ENCODE measurements at places on chromosomes 5 and 9.
A peak's percentile ranks its signal among the peaks of the same experiment; 100 is the strongest.

- no peak for DNase-seq
These were observed 110.7 kb upstream of the IL12B start for GRCh38 chr5:159440968-159441367.

DNA sequence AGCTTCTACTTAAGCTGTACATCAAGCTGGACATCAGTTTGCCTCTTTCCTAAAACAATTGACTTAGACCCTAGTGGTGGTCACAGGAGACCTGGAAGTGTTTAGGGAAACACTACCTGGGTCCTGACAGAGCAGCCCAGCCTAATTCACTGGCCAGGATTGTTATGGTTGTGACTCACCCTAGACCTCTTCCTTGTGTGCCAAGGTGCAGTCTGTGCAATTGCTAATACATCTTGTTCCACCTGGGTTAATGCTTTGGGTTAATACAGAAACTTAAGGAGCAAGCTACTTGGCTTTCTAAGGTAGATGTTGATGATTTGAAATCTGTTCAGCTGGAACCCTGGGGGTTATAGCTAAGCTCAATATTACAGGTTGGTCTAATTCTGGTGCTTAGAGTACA lies 48.7 kb upstream of the SLC46A2 start:
- no peak for DNase-seq

DNA sequence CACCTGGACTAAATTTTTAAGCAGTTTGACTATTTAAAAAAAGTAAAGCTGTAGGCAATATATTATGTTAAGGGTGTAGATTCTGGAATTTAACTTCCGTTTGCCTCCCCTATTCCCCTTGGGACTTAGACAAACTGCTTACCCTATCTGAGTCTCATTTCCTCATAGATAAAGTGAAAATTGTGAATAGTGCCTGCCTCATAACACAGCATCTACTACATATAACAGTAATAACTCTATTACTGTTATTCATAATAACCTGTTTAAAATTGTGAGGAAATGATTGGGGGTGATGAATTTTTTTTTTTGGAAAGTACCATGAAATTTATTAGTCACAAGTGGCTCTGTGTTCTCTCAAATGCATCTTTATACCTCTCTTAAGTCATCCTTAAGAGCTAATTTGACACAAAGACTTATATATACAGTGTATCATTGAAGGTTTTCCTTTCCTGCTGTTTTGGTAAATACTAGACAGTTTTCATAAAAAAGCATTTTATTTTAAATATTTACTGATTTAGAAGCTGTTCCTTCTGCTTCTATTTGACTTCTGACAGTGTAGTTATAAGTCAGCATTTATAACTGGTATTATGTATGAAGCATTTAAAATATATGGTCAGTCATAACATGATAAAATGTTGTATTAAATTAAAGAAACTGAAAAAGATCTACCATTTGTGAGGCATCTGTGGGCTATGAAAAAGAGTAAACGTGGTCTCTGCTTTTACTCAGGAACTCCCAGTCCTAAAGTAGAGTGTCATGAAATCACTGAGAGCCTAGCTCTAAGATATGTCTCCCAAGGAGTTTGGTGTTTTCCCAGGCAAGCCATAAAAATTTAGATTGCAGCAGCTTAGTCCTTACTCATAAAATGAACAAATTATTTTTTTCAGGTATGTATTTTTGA lies 46.4 kb downstream of the MCCC2 start:
- DNase-seq: peak; percentile 34

- peak; percentile 13 for DNase-seq
These were observed 795 bp upstream of the PJA2 start for GRCh38 chr5:109410389-109411148.

GRCh38 chr5:1824109-1824821 lies 23.1 kb downstream of the NDUFS6 start:
- no peak for DNase-seq

- no peak for DNase-seq
These were observed 20.3 kb upstream of the UNC5A start for GRCh38 chr5:176789873-176790615.

DNA sequence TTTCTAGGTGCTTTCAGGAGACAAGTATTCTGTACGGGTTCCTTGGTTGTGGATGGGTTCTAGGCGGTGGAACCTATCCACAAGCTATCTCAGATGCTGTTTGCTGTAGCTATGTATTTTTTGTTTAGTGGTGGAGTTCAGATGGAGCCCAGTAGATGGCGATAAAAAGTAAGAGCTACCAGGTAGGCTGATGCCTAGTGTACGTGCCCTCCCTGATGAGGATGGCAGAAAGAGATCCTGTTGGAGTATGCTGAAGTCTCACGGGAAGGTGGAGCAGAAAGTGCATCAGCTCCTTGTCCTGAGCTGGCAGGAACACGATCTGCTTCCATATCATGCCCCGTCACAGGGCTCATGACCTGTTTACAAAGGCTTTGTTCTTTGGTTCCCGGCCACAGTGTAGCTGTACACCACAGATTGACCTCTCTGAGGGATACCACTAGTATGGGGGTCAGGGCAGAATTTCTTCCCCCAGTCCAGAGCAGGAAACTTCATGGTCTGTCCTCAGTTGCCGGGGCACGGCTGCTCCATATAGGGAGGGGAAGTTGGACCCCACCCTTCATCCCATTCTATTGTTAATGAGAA lies 12.6 kb upstream of the UGT3A2 start:
- DNase-seq: peak; percentile 66

DNA sequence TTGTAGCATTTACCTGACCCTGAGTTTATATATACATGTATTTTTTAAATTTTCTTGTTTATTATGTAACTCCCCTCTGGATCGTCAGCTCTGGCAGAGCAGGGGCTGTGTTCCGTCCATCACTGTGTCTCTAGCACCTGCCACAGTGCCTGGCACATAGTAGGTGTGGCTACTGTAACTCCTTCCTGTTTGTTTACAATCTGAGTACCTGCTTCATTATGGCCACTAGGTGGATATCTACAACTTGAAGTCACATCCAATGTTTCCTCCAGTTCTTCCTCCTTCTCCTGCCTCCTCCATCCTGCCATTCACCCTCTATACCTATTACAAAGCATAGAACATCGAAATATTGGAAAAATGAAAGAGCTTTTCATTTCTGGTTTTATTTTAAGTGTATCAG lies 14.2 kb upstream of the PPP1R2B start:
- no peak for DNase-seq

All from GM13977 (cell line).